ENCODE measurements at places on chromosomes 12 and 14. TPM values are rescaled to one million over a fixed set of nuclear protein-coding genes. Genes with fewer than 3 reads are reported as not detected.

Gene GLIPR1
- 29.3 TPM for total RNA-seq

Gene ASCL1
- not detected for total RNA-seq

Gene STRAP
- total RNA-seq, result 185 TPM

Gene ARF6
- 74.8 TPM for total RNA-seq

Gene SMOC1
- 19.6 TPM for total RNA-seq

Gene CCDC184
- 3.1 TPM for total RNA-seq

Gene CAPZA3
- total RNA-seq, result not detected

Gene GUCY2C
- not detected for total RNA-seq

Gene CDCA4
- 45.2 TPM for total RNA-seq

Gene CLEC9A
- not detected for total RNA-seq

Gene SPTB
- 1.5 TPM for total RNA-seq

Gene ZC2HC1C
- 3.6 TPM for total RNA-seq

Gene ACSM4
- not detected for total RNA-seq

Gene KRT71
- total RNA-seq, result 0.05 TPM

Gene DCP1B
- total RNA-seq, result 8.3 TPM

Gene PLEKHG7
- total RNA-seq, result 0.06 TPM

Gene WNT5B
- total RNA-seq, result 2.2 TPM

Gene NR1H4
- total RNA-seq, result 0.08 TPM

Gene MYF6
- not detected for total RNA-seq

Gene ACSS3
- total RNA-seq, result 0.05 TPM

Gene LMO3
- total RNA-seq, result not detected

Gene ARHGEF40
- total RNA-seq, result 15.3 TPM

Gene GPR65
- total RNA-seq, result not detected

Gene ESR2
- 0.03 TPM for total RNA-seq

Gene MYBPC1
- not detected for total RNA-seq

Gene GALC
- total RNA-seq, result 9.9 TPM

Gene E2F7
- 7.0 TPM for total RNA-seq

Gene FBLN5
- total RNA-seq, result 2.4 TPM

Gene PAPOLA
- total RNA-seq, result 88.5 TPM

Gene KRT8
- total RNA-seq, result 2,966 TPM

Gene GXYLT1
- 12.2 TPM for total RNA-seq

Gene CCDC198
- 2.9 TPM for total RNA-seq

Gene SOX5
- total RNA-seq, result not detected

Gene OR5AU1
- total RNA-seq, result not detected

Gene MEG3
- 65.6 TPM for total RNA-seq

All from A549 treated with CORT108297 at 1 μM for 4 hours (cell line).